Fibroblast of gingiva (primary cell): ENCODE measurements at places on chromosomes 16 and 17.

DNA sequence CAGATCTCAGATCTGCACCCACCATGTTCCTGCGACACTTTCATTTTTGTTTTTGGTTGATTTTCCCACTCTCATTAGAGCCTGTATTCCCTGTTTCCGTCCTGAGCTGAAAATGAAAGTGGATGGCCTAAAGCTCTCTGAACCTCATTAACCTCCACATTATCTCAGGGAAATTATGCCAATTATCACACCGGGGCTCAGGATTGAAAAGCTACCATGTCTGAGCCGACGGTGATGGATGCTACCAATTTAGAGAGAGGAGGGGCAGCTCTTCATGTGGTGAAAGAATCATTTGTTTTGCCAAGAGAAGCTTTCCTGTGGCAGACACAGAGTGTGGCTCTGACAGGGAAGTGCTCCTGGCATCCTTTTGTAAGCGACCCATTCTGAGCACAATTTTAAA, 410.4 kb upstream of the CDH11 start:
- DNase-seq: no peak

- peak; percentile 54 for DNase-seq
Measured at GRCh38 chr17:35088356-35088880, 24.9 kb upstream of the RFFL start.

DNA sequence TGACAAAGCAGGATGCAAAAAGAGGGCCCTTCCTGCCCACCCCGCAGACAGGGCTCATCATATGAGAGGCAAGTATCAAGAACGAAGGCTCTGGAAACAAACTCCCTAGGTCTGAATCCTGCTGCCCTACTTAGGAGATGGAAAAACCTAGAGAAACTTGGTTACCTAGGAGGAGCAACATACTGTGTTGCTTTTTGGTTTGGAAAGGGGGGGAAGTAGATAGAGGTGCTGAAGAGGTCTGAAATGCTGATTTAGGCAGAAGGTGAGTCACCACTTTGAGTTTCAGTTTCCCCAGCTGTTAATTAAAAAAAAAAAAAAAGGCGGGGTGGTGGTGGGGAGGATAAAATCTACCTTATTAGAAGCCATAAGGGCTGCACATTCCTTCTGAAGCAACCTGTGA, 1.5 kb downstream of the N4BP1 start:
- DNase-seq: no peak

DNA sequence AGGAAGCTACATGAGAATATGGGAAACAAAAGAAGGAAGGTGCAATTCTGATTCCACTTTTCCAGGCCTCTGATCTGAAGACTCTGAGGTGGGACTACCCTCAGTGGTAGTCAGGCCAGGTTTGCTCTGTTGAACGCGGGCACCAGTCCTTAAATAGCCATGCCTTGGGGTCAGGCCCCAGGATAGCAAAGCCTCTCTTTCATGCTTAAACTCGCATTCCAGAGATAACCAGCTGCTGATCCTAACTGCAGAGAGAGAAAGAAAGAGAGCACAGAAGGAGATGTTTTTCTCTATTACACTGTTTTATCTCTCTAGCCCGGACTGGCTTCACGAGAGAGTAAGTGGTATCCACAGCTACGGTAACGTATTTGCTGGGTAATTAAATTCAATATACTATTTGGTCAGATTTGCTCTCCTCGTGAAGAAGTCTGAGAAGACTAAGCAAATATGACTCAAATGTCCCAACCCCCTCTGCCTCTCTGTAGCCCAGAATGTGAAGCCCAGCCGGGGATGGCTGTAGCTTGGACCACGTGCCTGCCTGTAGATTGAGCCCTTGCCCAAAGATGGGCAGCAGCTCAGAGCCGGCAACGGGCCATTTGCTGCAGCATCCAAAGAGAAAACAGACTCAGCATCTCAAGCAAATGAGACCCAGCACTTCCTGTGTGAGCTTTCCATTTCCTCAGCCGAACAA, 122.2 kb downstream of the SMG6 start:
- DNase-seq: peak; percentile 89

DNA sequence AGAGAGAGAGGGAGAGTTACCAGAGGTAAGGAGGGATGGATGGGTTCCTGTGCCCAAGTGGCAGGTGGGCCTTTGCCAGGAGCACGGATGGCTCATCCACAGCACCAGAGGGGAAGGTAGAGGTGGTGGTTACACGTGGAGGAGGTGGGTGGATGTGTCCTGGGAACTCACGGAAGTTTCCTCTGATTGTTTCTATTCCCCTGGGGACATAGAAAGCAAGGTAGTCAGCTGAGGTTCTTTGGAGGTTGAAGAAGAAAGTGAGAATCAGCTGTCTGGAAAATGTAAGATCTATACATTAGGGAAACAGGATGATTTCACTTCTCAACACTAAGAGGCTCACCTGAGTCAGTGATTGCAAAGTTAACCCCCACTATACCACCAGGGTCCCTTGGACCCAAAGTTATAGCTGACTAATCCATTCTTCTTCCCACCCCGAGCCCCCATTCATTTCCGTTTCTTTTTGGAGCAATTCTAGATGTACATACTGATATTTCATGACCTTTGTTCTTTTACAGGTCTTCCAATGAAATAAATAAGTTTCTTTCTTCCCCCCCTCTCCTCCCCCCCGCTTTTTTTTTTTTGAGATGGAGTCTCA, 27.5 kb upstream of the ARL4D start:
- no peak for DNase-seq

GRCh38 chr16:12395268-12395667, 408.4 kb downstream of the CPPED1 start:
- peak; percentile 28 for DNase-seq

- no peak for DNase-seq
Measured at GRCh38 chr17:80526116-80526910, 18.3 kb upstream of the RPTOR start.

GRCh38 chr16:87550495-87550961, 51.8 kb upstream of the JPH3 start:
- no peak for DNase-seq

GRCh38 chr16:13110124-13110796, 208.9 kb downstream of the SHISA9 start:
- DNase-seq: peak; percentile 85

DNA sequence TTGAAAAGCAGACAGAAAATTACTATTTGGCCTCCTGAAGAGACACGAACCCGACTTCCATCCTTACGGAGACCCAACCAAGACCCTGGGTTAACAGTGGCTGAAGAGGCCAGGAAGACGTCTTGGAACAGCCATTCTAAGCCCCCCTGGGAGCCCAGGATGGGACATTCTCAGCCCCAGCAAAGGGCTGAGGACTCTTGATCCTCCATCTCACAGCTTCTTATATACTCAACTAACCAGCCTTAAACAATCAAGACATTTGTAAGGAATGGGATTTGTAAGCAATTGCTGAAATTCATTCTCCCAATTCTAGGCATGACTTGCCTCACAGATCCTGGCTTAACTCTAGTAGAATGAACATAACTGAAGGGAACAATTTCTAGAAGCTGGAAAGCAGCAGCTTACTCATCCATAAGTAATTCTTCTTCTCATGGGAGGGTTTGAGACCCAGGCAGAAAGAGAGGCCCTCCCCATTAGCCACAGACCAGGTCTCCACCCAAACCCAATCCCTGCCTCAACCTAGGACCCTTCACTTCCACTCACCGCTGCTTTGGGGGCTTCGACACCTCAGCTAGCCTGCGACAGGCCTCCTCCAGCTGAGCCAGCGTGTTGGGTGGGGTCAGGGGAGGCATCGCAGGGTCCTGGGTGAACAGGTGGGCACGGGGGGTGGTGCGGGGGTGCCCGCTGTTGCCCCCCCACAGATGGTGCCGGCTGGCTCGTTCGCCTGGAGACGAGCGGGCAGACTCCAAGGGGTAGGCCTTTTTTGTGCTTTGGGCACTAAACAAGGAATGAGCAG, 25.5 kb downstream of the AXIN2 start:
- peak; percentile 38 for DNase-seq

DNA sequence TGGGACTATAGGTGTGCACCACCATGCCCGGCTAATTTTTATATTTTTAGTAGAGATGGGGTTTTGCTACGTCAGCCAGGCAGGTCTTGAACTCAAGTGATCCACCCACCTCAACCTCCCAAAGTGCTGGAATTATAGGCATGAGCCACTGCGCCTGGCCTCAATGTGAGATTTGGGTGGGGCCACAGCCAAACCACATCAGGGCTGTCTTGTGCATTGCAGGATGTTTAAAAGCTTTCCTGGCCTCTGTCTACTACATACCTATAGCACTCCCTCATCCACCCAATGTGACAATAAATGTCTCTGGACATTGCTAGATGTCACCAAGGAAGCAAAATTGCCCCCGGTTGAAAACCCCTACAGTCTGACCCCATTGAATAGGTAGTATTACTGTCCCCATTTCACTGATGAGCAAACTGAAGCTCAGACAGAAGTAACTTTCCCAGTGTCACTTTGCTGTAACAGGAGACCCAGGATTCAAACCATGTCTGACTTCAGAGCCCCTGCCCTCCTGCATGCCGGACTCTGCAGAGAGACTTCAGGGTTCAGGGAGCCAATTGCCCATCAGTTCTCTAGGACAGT, 3.6 kb upstream of the MAP3K14 start:
- no peak for DNase-seq

DNA sequence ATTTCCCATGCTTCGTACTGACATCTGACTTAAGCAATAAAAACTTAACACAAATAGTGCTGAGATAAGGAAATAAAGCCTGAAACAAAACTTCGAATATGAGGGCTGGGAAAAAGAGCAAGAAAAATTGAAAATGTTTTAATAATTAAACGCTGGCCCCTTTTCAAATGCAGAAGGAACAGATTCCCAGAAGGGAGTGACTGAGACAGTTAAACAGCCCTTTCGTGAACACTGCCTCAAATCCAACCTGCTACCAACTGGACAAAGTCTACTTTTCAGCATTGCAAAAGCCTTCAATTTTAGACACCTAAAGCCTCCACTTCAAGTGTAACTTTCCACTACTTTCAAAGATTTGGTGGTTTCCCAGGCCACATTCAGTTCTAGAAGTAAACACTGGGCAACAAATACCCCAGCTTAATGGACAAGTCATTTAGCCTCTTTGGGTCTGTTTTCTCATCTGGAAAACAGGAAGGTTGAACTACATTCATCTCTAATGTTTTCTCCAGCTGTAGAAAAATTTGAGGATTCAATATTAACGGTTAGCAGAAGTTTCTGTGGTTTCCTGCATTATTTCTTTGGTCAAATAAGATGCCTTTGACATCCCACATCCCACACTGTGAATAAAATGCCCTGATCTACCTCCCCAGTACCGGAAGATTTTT, 11.8 kb downstream of the RFFL start:
- DNase-seq: no peak
